ENCODE measurements at places on chromosomes 2 and 18. TPM values are rescaled to one million over a fixed set of nuclear protein-coding genes. Genes with fewer than 3 reads are reported as not detected.

DNA sequence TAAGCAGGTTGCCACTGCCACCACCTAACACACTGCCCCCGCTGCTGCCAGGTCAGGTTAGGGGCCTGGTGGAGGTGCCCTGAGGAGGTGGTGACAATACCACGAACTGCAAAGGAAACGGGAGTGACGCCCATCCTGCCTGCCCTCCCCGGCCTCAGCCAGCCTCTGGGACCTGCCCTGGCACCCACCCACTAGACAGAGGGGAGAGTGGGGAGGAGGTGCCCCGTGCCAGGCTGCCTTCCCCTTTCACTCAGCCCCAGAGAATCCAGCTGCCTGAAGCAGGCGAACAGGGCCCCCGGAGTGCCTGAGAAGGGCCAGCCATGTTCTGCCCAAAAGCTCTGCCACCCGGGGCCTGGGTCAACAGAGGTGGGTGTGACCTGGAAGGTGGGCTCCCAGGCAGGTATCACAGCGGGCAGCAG, 44.5 kb upstream of the FOSL2 start:
- peak; percentile 65 for DNase-seq

LOXHD1 gene
- 0.35 TPM for total RNA-seq

GRCh38 chr2:181499231-181499630, 42.0 kb downstream of the ITGA4 start:
- DNase-seq, result no peak

GRCh38 chr2:236503583-236503982, 66.0 kb upstream of the ACKR3 start:
- DNase-seq, result no peak

DNA sequence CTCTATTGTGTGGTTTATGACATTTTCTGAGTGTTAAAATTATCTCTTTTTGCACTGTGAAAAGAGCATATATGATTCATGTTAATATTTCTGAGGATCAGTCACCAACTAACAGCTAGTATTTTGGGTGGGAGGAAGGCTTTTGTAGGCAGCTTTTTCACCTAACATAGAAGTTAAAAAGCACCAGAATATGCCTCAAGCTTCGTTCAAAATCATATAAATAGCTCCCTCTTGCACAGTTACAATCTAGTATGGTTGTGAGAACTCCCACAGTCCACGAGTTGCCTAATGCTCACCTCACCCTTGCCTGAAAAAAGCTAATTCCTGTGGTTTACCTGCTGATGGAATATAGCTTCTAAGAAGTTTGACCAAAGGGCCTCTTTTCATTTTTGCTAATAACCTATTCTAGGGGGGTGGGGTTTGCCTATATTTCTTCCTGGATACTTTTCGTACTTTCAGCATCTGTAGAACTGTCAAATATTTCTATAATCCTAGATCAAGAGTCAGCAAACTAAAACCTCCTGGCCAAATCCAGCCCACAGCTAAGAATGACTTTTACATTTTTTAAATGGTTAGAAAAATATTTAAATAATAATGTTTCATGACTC, 167.1 kb upstream of the FOSL2 start:
- DNase-seq, result no peak

CENPA gene
- 55.1 TPM for total RNA-seq

IL36G gene
- total RNA-seq, result not detected

WDPCP gene
- 6.3 TPM for total RNA-seq

- DNase-seq, result no peak
These were observed 35.8 kb downstream of the SH3RF3 start for GRCh38 chr2:109164739-109165221.

DNA sequence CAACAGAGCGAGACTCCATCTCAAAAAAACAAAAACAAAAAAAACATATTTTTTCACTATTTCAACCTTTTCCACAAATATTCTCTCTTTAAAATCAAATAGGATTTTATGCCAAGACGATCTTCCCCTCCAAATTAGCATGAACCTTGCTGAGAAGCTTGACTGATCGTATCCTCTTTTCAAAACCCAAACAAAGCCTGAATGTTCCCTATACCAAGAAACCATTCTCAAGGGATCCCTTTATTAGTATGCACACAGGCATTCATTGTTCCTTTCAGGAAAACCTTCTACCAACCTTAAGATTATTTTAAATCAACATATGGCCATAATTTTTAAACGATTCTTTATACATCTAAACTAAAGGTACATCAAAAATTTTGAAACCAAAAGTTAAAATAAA, 6.3 kb downstream of the SPIRE1 start:
- DNase-seq, result no peak

GRCh38 chr2:3387011-3387410, 7.5 kb downstream of the TRAPPC12 start:
- no peak for DNase-seq

DNA sequence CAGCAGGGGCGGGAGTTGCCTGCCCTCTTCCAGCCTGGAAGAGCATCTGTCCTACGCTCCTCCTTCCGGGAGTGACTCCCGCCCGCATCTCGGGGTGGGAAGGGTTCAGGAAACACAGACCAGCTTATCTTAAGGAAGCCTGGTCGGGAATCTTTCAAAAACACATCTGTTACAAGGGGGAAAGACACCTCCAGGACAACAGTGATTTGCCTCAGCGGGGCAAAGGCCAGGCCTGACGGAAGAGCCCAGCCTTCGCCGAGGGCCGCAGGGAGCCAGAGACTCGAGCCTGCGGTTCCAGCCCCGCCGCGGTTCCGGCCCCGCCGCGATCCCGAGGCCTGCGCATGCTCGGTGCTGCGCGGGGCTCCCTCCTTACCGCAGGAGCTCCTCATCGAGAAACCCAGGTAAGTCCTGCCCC, 38.1 kb upstream of the TGIF1 start:
- peak; percentile 7 for DNase-seq

UNC80 gene
- not detected for total RNA-seq

TGFA gene
- not detected for total RNA-seq

DNA sequence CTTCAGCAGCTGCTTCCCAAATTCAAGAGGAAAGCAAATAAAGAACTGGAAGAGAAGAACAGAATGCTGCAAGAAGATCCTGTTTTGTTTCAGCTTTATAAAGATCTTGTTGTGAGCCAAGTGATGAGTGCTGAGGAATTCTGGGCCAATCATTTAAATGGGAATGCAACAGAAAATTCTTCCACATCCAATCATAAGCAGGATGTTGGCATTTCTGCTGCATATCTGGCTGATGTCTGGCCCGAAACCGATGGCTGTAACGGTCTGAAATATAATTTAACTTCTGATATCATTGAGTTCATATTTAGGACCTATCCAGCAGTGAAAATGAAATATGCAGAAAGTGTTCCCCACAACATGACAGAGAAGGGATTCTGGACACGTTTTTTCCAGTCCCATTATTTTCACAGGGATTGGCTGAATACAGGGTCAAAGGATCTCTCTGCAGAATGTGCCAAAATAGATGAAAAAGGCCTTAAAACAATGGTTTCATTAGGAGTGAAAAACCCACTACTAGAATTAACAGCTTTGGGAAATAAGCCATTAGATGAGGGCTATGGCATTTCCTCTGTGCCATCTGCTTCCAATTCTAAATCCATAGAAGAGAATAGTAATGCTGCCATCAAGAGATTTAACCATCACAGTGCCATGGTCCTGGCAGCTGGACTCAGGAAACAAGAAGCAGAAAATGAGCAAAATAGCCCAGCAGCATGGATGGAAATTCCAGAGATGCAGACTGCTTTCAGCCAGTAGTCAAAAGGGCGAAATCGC, 175.6 kb downstream of the MC4R start:
- no peak for DNase-seq

DNA sequence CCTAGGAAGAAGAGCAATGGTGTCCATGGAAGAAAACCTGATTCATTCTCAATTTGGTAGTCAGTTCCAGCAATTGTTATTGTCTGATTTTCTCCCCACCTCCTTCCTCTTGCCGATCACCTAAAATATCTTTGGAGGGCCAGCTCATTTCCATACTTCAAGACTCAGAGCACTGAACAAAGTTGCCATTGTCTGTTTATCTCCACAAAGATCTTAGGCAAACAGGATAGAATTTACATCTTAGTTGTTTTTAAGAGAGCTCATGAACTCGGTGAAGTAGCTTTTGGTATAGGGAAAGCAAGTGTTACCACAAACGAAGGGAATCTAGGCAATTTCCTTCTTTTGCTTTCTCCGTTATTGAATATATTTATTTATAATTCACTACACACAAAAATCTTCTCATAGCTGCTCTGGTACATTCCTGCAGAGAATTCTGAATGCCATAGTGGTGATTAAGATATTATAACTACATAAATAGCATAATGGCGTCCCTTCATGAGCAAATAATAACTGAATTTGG, 41.5 kb upstream of the CHST9 start:
- DNase-seq, result no peak

DNA sequence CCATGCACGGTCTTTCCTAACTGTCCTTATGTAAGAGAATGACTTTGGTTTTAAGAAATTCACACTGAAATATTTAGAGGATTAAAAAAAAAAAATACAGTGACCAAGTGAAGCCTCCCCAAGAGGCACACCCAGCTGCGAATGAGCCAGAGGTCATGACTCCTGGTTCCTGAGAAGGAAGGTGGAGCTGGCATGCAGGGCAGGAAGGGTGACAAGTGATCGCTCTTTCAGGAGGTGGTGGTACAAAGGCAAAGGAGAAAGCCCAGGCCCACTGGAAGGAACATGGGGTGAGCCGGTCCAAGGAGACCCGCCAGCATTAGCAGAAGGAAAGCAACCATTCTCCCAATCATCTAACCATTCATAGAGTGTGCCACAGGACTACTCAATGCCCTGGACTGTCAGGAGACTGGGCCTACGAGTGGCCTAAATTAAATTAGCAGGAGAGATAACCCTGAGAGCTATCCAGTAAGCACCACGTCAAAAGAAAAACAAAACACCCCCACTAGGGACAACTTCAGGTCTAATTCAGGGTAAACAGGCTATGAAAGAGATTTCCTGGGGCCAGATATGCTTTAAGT, 7.8 kb downstream of the INO80C start:
- no peak for DNase-seq

GRCh38 chr2:6372317-6372901, 493.3 kb downstream of the CMPK2 start:
- DNase-seq, result no peak

GRCh38 chr2:138640921-138641676, 139.1 kb downstream of the NXPH2 start:
- no peak for DNase-seq

SULT1C4 gene
- not detected for total RNA-seq

GRCh38 chr2:236177604-236177966, 9.4 kb upstream of the GBX2 start:
- no peak for DNase-seq
